Fibroblast of skin of abdomen (primary cell): ENCODE measurements at places on chromosomes 5 and 9.
A peak's percentile ranks its signal among the peaks of the same experiment; 100 is the strongest.

GRCh38 chr5:6076341-6077239 is 301.8 kb downstream of the MED10 start:
- DNase-seq: no peak

- no peak for DNase-seq
These were observed 491.8 kb upstream of the COX7C start for GRCh38 chr5:86125731-86126601.

DNA sequence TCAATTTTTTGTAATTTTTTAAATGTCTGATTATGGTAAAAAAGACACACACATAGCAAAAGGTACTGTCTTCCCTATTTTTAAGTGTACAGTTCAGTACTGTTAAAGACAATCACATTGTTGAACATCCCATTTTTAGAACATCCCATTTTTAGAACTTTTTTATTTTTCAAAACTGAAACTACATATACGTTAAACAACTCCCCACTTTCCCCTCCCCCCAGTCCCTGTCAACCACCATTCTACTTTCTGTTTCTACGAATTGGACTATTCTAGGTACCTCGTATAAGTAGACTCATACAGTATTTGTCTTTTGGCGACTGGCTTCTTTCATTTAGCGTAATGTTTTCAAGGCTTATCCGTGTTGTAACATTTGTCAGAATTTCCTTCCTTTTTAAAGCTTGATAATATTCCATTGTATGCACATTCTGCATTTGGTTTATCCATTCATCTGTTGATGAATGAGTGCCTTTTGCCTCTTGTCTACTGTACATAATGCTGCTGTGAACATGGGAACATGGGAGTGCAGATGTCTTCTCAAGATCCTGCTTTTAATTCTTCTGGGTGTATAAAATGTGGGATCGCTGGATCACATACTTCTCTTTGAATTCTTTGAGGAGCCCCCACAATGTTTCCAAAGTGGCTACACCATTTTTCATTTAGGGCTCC is 154.0 kb downstream of the PIK3R1 start:
- DNase-seq: no peak

GRCh38 chr9:94157050-94157801 is 73.0 kb downstream of the PTPDC1 start:
- peak; percentile 74 for DNase-seq

GRCh38 chr5:120240706-120241105 is 223.4 kb upstream of the PRR16 start:
- DNase-seq: peak; percentile 49

GRCh38 chr5:68522863-68523262 is 307.3 kb downstream of the PIK3R1 start:
- peak; percentile 42 for DNase-seq

- DNase-seq: peak; percentile 33
These were observed 158.3 kb downstream of the DOCK2 start for GRCh38 chr5:169795338-169795737.

- DNase-seq: no peak
These were observed 46.8 kb downstream of the CYLC2 start for GRCh38 chr9:103041961-103042360.

- peak; percentile 52 for DNase-seq
These were observed 53.9 kb upstream of the PTCH1 start for GRCh38 chr9:95570646-95571045.

GRCh38 chr5:58224661-58225060 is 235.2 kb downstream of the PLK2 start:
- DNase-seq: no peak

- peak; percentile 25 for DNase-seq
These were observed 826 bp upstream of the PRDM9 start for GRCh38 chr5:23506329-23507236.
